Stomach (tissue), 19 donors: ENCODE measurements at places on chromosomes 7 and 10.

GRCh38 chr10:93219347-93219746, 145.7 kb downstream of the CYP26A1 start:
- no peak for DNase-seq

DNA sequence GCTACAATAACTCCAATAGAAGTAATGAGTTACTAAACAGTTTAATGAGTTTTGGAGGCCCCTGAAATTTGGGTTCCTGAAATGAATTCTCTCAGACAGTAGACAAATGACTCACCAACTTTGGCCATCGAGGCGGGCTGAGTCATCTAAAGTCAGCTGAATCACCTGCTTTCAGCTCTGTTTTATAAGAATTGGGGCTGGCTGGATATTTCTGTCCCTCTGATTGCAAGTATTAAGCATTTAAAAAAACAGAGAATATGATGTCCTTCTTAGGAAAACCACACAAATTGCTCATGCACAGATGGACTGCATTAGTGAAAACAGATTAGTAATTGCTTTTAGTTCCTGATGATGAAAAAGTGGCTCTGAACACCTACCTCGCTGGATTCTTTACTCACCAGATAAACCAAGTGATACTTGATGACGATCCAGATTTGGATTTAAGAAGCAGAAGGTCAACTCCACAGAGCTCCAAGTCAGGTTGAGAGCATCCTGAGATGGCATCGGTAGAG, 59.1 kb downstream of the ZNF365 start:
- no peak for DNase-seq

DNA sequence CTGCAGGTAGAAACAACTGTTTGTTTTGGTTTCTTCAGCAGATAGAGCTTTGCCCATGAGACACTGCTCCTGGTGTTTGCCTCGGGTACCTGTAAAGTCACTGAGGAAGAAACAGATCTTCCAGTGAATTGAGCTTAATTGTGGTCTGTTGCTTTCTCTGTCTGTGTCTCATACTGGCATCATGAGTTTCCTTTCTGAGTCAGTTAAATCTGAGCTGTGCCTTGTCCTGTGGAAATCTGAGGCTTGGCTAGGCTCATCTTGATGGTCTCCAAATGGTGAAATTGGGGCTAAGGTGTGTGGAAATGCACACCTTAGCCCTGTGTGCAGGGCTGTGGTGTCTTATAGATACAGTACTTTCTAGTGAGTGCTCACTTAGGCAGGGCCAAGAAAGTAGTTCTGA, 67.4 kb downstream of the GBF1 start:
- no peak for DNase-seq

GRCh38 chr10:78830976-78831375, 237.8 kb upstream of the ZMIZ1 start:
- DNase-seq = no peak

DNA sequence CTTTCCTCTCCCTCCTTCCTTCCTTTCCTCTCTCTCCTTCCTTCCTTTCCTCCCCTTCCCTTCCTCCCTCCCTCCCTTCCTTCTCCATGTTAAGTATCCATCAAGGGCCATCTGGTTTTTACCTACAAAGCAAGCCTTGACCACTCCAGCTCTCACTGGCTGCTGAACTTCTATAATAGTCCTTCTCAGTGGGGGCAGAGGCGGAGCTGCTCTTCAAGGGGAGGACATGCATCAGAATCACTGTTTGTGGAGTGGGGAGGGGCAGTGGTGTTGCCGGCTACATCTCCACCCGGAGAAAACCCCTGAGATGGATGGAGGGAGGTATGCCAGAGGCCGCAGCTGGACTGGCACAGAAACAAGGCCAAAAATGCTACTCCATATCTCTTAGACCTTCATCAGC, 25.9 kb downstream of the LAMB1 start:
- no peak for DNase-seq
